GDM1 (cell line): ENCODE measurements at places on chromosomes 7 and 10.

GRCh38 chr7:106655703-106656498, 5.1 kb downstream of the CCDC71L start:
- no peak for DNase-seq

- no peak for DNase-seq
Observed at GRCh38 chr7:70480927-70481569, 650.9 kb upstream of the GALNT17 start.

- DNase-seq: no peak
Observed at GRCh38 chr7:125670926-125671572, 741.4 kb upstream of the POT1 start.

DNA sequence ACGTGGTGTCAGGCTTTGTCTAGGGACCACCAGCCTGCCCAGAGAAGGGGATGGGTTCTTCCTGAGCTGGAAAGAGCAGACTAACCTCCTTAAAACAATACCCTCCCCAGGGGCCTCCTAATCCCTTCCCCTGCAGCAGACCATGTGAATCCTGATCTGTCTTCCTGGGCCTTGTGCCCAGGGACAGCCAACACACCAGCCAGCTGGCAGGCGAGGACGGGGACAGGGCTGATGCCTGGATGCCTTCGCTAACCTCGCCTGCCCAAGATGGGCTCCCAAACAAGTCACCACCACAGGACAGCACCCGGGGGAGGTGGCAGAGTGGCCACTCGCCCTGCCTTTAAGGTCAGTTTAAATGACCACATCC, 17.6 kb downstream of the PODXL start:
- no peak for DNase-seq

DNA sequence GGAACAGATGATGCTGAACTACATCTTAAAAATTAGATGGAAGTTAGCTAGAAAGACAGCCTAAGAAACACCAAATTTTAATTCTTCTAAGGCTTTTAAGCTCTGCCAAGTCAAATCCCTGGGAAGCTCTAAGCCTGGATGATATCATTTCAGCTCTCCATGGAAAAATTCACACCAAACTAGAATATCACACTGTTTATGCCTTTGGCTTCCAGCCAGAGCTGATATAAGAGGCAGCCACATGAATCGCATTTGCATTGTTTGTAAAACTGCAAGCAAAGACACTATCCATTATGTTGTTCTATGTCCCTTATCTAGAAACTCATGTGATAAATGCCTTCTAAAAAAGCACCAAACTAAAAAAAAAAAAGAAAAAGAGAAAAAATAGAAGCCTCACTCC, 430.4 kb downstream of the GRID1 start:
- DNase-seq: no peak

- DNase-seq: no peak
Observed at GRCh38 chr10:94481410-94481809, 64.2 kb upstream of the HELLS start.

DNA sequence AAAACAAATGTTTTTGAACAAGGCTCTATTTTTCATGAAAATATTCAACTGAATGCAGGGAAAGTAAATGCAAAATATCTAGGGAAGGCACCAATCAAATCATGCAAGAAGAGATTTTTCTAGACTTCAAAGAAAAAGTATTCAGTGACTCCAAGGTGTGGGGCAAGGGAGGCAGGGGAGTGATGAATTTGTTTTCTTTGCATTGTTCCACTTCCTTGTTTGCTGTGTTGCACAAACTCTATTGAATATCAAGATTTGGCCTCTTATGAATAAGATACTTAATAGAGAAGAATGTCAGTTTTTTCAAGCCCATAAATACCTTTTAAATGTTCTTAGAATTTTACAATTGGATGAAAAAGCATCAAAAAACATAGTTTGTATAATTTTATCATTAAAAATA, 26.4 kb downstream of the STEAP1 start:
- no peak for DNase-seq

DNA sequence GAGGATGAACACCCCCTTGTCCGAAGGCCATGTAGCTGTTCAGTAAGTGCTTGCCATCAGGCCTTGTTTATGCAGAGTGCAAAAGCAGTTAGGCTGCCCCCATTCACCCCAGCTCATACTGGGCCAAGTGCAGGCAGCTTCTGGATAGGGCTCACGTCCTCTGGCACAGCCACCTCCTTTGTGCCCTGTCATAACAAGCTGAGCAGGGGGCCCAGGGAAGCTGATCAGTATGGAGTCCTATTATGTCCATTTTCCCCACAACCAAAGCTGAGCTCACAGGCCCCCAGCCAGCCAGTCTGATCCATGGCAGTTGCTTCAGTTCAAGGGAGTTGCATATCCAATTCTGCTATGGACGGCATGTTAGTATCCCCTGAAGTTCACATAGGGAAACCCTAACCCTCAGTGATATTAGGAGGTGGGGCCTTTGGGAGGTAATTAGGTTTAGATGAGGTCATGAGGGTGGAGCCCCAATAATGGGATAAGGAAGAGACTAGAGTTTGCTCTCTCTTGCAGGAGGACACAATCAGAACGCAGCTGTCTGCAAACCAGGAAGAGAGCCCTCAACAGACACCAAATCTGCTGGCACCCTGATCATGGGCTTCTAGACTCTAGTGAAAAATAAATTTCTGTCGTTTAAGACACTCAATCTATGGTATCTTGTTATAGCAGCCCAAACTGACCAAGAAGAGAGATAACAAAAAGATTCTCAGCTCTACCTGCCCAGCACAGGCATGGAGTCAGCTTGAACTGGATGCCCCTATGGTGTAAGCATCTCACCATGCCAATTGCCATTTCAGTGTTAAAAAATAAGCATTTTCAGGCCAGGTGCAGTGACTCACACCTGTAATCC, 155.9 kb downstream of the FGFR2 start:
- DNase-seq: no peak

GRCh38 chr10:96267234-96267705, 4.1 kb downstream of the BLNK start:
- no peak for DNase-seq

- DNase-seq: no peak
Observed at GRCh38 chr10:26711324-26711723, 13.8 kb downstream of the PDSS1 start.

- DNase-seq: no peak
Observed at GRCh38 chr7:70583965-70584883, 547.7 kb upstream of the GALNT17 start.

DNA sequence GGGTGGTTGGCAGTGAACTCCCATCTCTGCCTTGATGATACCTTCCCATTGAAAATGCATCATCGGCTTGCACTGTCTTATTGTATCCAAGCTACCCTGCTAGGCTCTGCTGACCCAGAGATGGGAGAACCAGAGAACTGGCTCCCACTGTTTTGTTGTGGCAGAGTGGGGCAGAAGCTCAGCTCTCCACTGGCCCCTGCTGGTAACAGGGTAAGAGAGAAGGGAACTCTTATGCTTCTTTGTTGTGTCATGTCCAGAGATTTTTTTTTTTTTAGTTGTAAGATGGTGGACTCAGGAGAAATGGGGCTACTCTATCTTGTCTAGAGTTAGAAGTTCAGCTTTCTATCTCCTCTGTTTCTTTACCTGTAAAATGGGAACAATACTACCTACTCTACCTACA, 100.5 kb upstream of the SDK1 start:
- no peak for DNase-seq

GRCh38 chr7:51455513-51455912, 138.9 kb upstream of the COBL start:
- no peak for DNase-seq

DNA sequence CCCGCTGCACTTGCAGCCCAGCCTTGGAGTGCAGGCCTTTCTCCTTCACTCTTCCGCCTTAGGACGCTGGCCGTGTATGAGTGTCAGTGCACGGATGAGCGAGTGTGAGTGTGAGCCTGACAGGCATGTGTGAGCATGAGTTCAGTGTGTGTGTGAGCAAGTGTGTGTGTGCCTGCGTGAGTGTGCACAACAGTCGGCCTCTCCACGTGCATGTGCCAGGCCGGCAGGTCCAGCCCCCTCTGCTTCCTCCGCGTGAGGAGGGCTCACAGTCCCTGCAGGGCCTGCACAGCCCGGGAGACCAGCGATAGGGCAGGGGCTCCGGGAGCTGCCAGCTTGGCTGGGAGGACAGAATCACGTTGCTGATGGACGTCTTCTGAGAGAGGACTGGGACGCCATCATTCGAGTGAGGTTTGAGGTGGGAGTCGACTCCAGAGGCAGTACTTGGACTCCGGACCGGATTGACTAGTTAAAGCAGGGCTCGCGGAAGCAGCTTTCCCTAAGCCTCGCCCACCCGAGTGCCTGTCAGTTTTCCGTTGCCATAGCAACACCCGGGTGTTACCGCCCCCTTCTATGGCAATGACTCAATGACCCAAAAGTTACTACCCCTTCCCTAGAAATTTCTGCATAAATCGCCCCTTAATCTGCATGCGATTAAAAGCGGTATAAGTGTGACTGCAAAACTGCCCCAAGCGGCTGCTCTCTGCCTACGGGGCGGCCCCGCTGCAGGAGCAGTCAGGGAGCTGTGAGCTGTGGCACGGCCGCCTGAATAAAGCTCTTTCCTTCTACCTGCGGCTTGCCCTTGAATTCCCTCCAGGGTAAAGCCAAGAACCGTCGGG, 19.6 kb upstream of the CFAP46 start:
- DNase-seq: no peak

- DNase-seq: no peak
Observed at GRCh38 chr10:132532749-132533560, 4.6 kb upstream of the INPP5A start.

- peak; percentile 32 for DNase-seq
Observed at GRCh38 chr10:24873281-24873683, 79.1 kb downstream of the PRTFDC1 start.

- no peak for DNase-seq
Observed at GRCh38 chr7:106774768-106775551, 90.1 kb upstream of the PIK3CG start.

DNA sequence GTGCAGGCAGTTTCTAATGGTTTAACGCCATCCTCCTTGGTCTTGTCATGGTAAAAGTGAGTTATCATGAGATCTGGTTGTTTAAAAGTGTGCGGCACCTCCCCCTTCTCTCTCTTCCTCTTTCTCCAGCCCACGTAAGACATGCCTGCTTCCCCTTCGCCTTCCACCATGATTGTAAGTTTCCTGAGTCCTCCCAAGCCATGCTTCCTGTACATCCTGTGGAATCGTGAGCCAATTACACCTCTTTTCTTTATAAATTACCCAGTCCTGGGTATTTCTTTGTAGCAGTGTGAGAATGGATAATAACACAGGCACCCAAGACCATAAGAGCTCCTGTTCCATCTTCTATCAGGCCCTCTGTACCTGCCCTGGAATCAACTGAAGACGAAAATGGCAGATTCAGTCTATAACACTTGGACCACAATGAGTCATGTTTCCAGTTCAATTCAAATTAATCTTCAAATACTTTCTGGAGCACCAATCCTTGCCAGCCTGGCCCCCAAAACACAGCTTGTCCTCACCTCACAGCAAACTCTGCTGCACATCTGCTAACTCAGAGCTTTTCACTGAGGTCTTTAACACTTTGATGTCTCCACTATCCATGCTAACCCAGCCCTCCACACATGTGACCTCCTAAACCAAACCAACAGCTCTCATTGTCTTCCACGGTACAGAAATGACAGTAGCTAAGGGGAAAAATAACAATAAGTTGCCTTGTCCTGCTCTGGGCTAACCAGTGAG, 73.2 kb downstream of the SFMBT2 start:
- DNase-seq: peak; percentile 66

- no peak for DNase-seq
Observed at GRCh38 chr7:131235489-131236317, 92.0 kb upstream of the MKLN1 start.

GRCh38 chr7:77415476-77415822, 700 bp downstream of the GSAP start:
- DNase-seq: no peak

GRCh38 chr7:93375603-93376002, 143.4 kb downstream of the VPS50 start:
- no peak for DNase-seq

- DNase-seq: no peak
Observed at GRCh38 chr7:144691240-144691639, 144.6 kb downstream of the TPK1 start.

DNA sequence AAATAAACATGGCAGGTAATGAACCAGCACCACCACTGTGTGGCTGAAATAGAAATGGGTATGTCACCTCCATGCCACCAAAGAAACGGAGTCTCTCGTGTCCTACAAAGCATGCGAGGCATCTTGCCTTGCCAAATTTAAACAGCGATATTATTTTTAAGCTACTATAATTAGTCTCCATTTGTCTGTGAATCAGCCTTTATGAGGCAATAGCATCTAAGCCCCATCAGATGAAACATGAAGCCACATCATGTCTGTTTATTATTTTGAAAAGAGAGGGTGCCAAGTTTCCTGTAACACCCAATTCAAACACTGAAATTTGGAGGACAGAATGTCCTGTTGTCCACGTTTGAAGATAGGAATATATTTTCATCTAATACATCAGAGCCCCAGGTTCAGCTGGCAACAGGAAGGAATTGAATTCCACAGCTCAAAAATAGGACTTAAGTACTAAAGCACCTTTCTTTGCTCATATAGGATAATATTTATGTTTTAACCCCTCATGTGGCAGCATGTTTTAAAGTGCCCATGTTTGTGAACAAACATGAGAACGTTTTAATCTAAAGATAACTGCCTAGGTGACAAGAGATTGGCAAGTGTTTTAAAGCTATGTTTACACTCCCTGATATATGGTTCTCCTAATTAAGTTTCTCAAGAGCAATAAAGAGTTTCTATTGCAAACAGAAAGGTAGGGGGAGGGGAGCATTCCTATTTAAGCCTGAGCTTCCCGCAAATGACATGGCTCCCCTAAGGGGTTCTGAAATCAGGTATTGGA, 86.8 kb downstream of the SORBS1 start:
- DNase-seq: no peak

DNA sequence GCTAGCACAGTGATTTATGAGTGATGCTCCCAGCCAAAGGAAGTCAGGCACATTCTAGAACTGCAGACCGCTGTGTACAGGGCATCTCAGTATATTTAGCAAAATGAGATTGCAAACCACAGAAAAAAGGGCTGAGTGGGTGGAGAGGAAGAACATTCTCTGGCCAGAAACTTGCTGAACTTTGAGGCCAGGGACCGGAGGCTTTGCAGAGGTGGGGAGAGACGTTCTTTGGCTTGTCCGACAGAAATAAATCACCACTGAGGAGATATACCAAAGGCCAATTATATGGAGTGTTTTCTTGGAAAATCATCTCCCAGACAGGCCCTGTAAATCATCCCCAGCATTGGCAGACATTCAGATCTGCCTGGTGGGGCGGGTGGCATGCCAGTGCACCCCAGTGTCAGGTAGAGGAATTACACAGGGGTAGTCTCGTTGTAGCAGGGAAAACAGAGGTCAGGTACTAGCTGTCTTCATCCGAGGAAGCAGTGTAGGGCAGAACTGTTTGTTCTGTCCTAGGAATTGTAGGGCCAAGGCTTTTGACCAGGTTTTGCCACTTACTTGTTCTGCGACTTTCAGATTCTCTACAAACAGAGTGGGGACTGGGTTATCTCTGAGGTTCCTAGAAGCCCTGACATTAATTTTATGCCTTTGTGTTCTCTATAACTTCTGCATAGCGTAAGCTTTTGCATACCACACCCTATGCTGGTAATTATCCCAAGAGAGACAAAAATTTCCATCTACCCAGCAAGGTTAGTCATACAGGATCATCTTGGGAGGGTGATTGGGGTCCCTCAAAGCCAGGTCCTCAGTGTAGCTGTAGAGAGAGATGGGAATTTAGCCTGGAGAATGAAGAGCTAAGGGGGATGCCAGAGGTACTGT, 655.6 kb downstream of the LRMDA start:
- no peak for DNase-seq
